Ammon's horn (tissue), 1 donor: ENCODE measurements at places on chromosomes 12 and 14.
A peak's percentile ranks its signal among the peaks of the same experiment; 100 is the strongest.

DNA sequence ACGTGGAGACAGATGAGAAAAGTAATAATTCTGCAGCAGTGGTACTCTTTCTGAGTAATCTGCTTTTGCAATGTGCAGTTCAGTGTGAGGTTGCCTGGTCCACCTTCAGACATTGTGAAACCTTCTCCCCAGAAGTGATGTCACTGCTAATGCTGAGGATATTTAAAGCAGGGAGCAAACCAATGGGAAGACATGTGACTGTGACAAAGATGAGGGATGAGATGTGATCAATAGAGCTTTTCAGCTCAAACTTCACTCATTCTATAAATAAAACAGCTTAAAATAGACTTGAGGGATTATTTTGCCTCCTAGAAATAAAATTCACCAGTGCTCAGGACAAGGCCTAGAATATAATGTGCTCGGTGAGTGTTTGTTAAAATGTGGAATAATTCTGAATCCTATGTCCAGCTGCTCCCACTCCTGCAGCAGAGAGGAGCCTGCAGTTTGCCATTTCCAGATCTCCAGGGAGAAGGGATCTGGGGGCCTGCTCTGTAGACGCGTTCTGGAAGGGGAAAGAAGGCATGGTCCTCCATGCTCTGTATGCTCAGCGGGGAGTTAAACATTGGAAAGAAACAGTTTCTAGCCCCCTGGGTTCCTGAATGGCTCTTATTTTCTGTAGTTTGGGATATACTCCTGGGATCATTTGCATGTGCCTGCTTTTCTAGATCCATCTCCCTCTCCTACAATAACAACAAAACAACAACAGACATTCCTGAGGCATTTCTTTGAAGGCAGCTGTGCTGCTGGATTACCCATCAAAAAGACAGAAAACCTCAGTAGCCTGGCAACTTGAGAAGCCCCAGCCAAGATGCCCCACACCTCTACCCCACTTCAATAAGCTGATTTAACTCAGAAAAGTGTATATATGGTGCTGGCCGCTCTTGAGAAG lies 8.9 kb downstream of the SLC7A8 start:
- peak; percentile 69 for DNase-seq

GRCh38 chr12:39990122-39991101 lies 115.5 kb downstream of the SLC2A13 start:
- DNase-seq, result no peak

GRCh38 chr12:108169708-108170107 lies 40.6 kb downstream of the WSCD2 start:
- DNase-seq, result no peak

GRCh38 chr12:59904874-59905521 lies 309.2 kb downstream of the SLC16A7 start:
- no peak for DNase-seq

GRCh38 chr14:66380143-66380542 lies 106.0 kb upstream of the CCDC196 start:
- DNase-seq, result no peak

DNA sequence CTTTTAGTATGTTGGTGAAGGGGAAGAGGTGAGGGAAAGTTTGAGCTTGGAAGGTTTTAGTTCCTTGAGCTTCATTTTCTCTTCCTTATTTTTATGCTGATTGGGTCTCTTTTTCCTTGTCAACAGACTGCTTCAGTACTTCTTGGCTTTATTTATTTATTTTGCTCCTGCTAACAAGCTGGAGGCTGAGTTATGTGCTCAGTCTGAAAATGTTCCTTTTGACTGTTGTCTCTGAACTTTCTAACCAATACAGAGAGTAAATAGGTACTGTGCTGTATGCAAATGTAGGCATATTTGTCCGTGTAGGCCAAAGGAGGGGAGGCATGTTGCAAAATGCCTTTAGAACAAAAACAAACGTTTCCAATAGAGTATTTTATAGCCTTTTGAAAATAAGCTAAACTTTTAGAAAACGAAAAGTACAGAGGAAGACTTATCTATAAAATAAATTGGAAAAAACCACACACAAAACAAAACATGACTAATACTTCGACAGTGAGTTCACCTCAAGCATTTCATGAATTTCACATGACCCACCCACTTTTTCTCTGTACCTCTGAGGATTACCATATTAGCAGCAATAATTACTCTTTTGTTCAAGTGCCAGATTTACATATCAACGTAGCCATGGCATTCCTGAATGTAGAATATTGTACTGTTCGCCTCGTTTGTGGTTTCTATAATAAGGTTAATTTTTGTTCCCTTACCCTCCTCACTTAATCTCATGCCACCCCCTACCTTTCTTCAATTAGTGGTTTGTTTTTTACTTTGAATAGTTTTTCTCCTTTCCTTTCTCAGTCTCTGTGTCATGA lies 4.7 kb upstream of the CREBL2 start:
- DNase-seq, result peak; percentile 37

DNA sequence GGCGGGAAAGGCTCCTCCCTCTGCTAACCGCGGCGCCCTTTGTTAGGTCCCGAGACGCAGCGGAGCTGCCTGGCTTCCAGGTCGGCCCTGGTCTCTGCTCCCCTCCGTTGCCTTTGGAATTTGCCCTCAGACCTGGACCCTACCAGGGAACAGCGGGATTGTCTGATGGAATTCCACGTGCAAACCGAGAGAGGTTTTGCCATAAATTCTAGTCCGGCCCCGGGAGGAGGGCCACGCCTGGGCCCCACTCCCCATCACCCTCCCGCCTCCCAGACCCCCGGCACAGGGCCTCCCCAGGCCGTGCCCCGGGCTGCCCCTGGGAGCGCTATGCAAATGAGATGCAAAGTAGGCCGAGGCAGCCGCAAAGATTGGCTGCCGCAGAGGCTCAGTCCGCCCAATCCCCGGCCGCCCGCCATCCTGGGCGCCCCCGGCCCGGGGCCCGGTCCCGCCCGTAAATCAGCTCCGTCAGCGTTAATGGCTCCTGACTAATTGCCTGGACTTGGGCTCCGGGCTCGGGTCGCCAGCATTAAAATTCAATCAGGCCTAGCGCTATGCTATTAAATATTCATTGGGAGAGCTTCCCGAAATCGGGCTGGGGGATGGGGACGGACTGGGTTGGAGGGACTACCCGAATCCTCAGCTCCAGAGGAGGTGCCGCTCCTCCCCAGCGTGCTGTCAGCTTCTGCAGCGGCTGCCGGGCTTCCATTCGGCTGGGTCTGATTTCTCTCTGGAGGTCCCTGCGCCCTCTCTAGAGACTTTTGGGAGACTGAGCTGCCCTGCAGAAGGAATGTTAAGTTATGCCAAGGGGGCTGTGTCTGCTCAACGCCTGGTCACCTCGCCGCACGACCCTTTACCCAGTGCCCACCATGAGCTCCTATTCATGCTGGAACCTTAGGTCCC lies 15.7 kb upstream of the FIGNL2 start:
- DNase-seq, result peak; percentile 29
